Esophagus mucosa (tissue), 1 donor: ENCODE measurements at places on chromosomes 7 and 10. TPM values are rescaled to one million over a fixed set of nuclear protein-coding genes. Genes with fewer than 3 reads are reported as not detected.

PRRT4 gene
- total RNA-seq = 1.3 TPM

VAX1 gene
- 0.12 TPM for total RNA-seq

HOXA13 gene
- not detected for total RNA-seq

C10orf53 gene
- total RNA-seq = not detected

LBX1 gene
- not detected for total RNA-seq

BTBD16 gene
- 0.16 TPM for total RNA-seq

BAMBI gene
- 6.5 TPM for total RNA-seq

PRKCQ gene
- 0.64 TPM for total RNA-seq

CCDC3 gene
- 4.3 TPM for total RNA-seq

AQP1 gene
- total RNA-seq = 42.3 TPM

CAPZA2 gene
- 115 TPM for total RNA-seq

ZP3 gene
- 19.8 TPM for total RNA-seq

AS3MT gene
- total RNA-seq = 0.12 TPM
